ENCODE measurements at places on chromosomes 7 and 10. TPM values are rescaled to one million over a fixed set of nuclear protein-coding genes. Genes with fewer than 3 reads are reported as not detected.

The BZW2 gene
- total RNA-seq: 95.9 TPM

The HDAC9 gene
- 29.2 TPM for total RNA-seq

The KLLN gene
- 0.87 TPM for total RNA-seq

The PTER gene
- 0.91 TPM for total RNA-seq

The GNAT3 gene
- total RNA-seq: not detected

- no peak overlapping the region for H3K4me3 ChIP-seq
- H3K4me1 ChIP-seq: no peaks in the 10 kb centered on the region
- H3K27me3 ChIP-seq: no peaks in the 10 kb centered on the region
- no peak for DNase-seq
- no peaks in the 10 kb centered on the region for H3K36me3 ChIP-seq
Measured at GRCh38 chr10:65394502-65395297, 1531.1 kb upstream of the LRRTM3 start.

GRCh38 chr10:15625261-15625660 is 94.5 kb downstream of the ITGA8 start:
- no peak for DNase-seq
- no peaks in the 10 kb centered on the region for H3K36me3 ChIP-seq
- peaks cover 16% of the 10 kb centered on the region for H3K4me1 ChIP-seq
- no peak overlapping the region for H3K27ac ChIP-seq

GRCh38 chr10:129866894-129867293 is 97.2 kb downstream of the EBF3 start:
- H3K27ac ChIP-seq: no peak overlapping the region
- no peak for DNase-seq
- no peaks in the 10 kb centered on the region for H3K36me3 ChIP-seq
- H3K27me3 ChIP-seq: peaks cover 3% of the 10 kb centered on the region
- no peak overlapping the region for H3K4me3 ChIP-seq
- H3K4me1 ChIP-seq: no peaks in the 10 kb centered on the region

GRCh38 chr10:26095781-26096180 is 120.8 kb upstream of the GAD2 start:
- no peaks in the 10 kb centered on the region for H3K36me3 ChIP-seq
- H3K4me1 ChIP-seq: no peaks in the 10 kb centered on the region
- H3K4me3 ChIP-seq: no peak overlapping the region
- DNase-seq: no peak

GRCh38 chr7:96061844-96062243 is 260.1 kb downstream of the SLC25A13 start:
- DNase-seq: no peak
- no peaks in the 10 kb centered on the region for H3K36me3 ChIP-seq
- H3K27ac ChIP-seq: no peak overlapping the region
- no peak overlapping the region for H3K4me3 ChIP-seq

GRCh38 chr10:112446055-112446854 is 459 bp downstream of the ZDHHC6 start:
- no peak for DNase-seq
- peak overlapping the region; percentile 74 for H3K27ac ChIP-seq
- peaks cover 32% of the 10 kb centered on the region for H3K4me1 ChIP-seq
- peak overlapping the region; percentile 93 for H3K4me3 ChIP-seq
- H3K36me3 ChIP-seq: peaks cover 16% of the 10 kb centered on the region
- H3K27me3 ChIP-seq: no peaks in the 10 kb centered on the region

The CFAP46 gene
- 0.31 TPM for total RNA-seq

The HOXA10 gene
- 39.3 TPM for total RNA-seq

DNA sequence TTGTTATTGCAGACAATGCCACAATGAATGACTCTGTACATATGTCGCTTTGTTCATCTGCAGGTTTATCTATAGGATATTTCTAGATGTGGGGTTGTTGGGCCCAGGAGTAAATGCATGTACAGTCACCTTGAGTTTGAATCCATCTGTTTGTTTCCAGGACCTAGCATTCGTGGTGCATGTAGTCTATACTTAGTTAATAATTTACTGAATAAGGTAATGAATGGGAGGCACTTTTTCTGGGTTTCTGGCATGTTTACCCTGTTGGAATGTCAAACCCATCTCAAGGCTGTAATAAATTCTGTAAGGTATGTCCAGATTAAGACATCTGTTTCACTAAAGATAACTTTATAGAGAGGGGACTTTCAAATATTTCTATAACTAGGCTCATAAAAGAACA is 23.5 kb downstream of the HECTD2 start:
- H3K4me1 ChIP-seq: peaks cover 16% of the 10 kb centered on the region
- no peaks in the 10 kb centered on the region for H3K27me3 ChIP-seq
- no peak overlapping the region for H3K27ac ChIP-seq
